ENCODE measurements at places on chromosomes 13 and 19.

- no peak for DNase-seq
These were observed 54.0 kb downstream of the ALOX5AP start for GRCh38 chr13:30789166-30789862.

- no peak for DNase-seq
These were observed 165.4 kb downstream of the KCTD12 start for GRCh38 chr13:76720821-76721220.

DNA sequence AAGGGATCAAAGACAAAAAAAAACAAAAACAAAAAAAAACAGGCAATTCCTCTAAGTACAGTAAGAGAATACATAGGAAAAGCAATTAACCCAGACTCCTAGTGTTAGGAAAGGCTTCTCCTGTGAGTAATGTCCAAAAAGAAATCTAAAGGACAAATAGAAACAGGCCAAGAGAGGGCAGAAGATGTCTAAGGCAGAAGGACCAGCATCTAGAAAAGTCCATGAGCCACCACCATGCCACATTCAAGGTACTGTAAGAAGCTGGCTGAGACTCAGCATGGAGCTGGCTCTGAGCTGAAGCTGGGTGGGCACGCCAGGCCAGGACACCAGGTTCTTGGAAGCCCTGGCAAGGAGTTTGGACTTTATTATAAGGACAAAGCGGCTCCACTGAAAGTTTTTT is 118.1 kb upstream of the FRY start:
- DNase-seq = no peak

- DNase-seq = no peak
These were observed 379.6 kb downstream of the TSHZ3 start for GRCh38 chr19:30969591-30969990.

- DNase-seq = no peak
These were observed 18.1 kb downstream of the N4BP2L1 start for GRCh38 chr13:32409561-32410421.

DNA sequence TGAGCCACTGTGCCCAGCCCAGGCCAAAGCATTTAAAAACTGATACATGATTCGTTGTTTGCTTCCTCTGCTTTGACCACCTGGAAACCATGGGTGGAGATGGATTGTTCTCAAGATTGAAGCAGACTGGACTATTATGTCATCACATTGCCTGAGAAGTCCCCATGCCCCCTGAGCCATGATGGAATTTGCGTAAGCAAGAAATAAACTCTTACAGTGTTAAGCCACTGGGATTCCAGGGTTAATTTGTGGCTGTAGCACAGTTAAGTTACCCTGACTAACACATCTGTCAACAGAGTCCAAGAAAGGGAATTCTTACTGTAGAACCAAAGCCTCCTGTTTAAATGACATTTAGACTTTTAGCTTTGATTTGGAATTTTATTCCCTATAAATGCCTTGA is 19.4 kb upstream of the DHRS12 start:
- no peak for DNase-seq
